ENCODE measurements at places on chromosomes 2 and 18.

GRCh38 chr2:122366427-122366826, 611.0 kb downstream of the TSN start:
- no peak for DNase-seq

DNA sequence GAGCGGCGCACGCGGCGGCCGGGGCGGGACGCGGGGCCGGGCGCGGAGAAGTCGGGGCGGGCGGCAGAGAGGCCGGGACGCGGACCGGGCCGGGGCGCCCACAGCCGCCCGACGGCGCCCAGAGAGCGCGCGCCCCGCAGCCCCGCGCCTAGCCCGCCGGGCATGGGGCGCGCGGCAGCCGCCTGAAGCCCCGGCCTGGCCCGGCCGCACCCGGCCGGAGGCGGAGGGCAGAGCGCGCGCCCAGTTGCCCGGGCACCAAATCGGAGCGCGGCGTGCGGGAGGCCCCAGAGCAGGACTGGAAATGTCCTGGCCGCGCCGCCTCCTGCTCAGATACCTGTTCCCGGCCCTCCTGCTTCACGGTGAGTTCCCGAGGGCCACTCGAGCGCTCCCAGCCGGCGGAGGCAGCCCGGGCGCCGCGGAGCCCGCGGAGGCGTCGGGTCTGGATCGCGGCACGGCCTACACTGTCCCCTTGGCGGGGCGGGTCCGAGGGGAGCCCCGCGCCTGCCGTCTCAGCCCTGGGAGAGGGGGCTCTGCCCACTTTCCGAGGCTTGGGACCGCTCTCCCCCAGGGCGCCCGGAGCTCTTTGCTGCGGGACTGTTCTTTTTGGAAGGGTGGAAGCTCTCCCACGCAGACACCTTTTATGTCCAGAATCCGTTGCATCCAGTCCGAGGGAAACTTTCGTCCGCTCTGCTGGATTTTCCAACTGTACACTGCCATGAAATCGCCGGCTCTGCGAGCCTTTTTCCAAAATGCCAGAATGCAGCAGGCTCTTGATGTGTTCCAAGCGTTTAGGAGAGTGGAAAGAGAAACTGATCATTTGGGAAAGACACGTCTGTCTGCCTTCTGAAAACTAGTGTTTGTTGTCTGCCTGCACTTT, 484 bp downstream of the APCDD1 start:
- DNase-seq = peak; percentile 46

DNA sequence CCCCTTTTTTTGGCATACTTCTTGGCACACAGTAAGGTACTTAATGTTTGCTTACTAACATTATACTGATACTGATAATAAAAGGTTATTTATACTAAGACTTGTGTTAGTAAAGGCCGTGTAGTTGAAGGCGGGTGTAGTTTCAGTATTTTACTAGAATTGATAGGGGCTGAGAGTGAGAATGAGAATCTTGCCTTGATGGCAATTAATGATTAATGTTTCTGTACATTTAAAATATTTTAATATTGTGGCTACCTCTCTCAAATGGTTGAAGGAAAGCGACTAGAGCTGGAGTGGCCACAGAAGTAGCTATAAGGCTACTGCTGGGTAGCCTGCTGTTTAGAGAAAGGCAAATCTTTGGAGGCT, 29.3 kb downstream of the PELI1 start:
- DNase-seq = no peak

DNA sequence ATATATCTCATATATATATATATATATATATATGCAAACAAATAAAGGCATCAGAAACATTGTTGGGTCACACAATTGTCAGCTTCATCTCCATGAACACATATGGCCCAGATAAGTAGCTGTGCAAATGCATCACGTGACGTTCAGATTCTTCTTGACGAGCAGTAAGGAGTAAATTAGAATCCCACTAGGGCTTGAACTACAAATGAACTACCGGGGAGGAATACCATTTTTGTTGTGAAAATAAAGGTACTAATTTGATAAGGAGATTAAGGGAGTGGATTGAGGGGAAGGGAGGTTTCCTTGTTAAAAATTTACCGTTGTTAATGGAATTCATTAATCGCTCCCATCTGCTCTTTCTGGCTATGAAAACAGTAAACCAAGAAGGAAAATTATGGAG, 186.5 kb upstream of the COPS8 start:
- DNase-seq = no peak

GRCh38 chr2:120403676-120404075, 57.7 kb downstream of the INHBB start:
- no peak for DNase-seq

GRCh38 chr2:24072259-24072658, 3.9 kb downstream of the SF3B6 start:
- DNase-seq = no peak

- DNase-seq = no peak
Measured at GRCh38 chr2:242064364-242065250, 195.1 kb downstream of the RTP5 start.

DNA sequence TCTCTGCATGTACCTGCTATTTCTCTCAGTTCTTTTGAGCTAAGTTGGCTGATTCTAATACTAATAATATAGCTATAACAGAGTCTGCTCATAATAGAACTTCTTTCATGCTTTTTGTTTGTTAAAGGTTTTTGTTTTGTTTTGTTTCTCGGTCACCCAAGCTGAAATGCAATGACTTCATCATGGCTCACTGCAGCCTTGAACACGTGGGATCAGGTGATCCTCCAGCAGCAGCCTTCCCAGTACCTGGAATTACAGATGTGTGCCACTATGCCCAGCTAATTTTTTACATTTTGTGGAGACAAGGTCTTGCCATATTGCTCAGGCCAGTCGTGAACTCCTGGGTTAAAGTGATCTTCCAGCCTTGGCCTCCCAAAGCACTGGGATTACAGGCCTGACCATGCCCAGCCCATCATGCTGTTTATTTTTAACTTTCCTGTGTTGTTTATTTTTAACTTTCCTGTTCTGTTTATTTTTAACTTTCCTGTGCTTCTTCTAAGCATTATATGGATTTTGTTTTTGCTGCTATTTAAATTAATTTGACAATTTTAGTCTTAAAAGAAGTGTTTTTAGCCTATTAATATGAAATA, 763.8 kb upstream of the CDH7 start:
- no peak for DNase-seq

- no peak for DNase-seq
Measured at GRCh38 chr18:60654298-60654697, 281.7 kb upstream of the MC4R start.

GRCh38 chr2:101002562-101003277, 631 bp downstream of the RPL31 start:
- DNase-seq = peak; percentile 50

GRCh38 chr2:19021100-19021476, 337.3 kb downstream of the OSR1 start:
- DNase-seq = peak; percentile 93

- DNase-seq = no peak
Measured at GRCh38 chr2:238116298-238117198, 16.4 kb downstream of the ESPNL start.

- no peak for DNase-seq
Measured at GRCh38 chr18:74795751-74796150, 198.1 kb downstream of the ZNF407 start.

GRCh38 chr2:75428646-75429443, 131.9 kb downstream of the EVA1A start:
- no peak for DNase-seq

GRCh38 chr18:25067275-25068025, 284.5 kb downstream of the ZNF521 start:
- DNase-seq = peak; percentile 4

Measured in GM23248 (cell line).